Endothelial cell (in vitro differentiated cells): ENCODE measurements at places on chromosomes 5 and 9.

DNA sequence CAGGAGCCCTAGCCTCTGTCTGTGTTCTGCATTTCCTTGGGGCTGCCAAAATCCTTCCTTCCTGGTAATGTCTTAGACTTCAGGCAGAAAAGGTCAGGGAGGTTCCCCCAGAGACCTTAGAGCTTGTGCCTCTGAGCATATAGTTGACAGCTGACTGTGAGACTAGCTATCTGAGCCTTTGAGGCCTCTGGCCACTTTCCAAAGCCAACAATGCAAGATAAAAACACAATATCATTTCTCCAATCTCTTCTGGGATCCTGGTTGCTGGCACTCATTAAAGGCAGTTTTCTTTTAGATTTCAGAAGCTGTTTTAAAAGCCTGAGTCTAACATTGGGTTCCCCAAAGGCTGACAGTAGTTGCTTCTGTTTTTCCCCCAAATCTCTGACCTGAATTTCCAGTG, 13.2 kb upstream of the GLRA1 start:
- no peaks in the 10 kb centered on the region for H3K36me3 ChIP-seq
- no peaks in the 10 kb centered on the region for H3K4me1 ChIP-seq
- H3K27me3 ChIP-seq: no peaks in the 10 kb centered on the region
- no peak overlapping the region for H3K4me3 ChIP-seq

DNA sequence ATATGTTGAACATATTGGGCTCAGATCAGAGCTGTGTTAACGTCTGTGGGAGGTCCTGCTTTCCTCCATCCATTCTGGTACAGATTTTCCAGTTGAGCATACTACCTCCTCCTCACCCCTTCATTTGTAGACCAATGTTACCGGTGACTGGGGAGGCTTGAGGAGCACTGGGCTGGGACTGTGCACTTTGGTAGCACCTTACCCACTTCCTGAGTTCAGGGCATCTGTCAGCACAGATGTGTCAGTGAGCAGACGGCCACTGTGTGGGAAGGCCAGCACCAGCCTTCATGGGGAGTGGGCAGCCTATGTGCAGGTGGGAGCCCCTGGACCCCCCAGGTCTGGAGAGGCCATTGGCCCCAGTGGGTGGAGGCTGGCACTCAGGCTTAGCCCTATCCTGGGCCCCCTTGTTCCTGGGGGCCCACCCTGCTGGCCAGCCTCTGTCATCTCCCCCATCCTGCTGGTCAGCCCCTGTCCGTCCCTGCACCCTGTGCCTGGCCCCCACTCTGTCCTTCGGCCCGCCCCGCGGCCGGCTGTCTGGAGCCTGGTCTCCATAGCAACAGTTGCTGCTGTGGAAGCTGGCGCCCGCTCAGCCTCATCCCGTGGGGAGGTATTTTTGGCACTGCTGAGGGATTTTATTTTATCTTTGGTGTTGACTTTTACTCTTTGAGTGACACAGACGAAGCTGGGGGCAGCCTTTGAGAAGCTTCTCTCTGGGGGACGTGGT, 21.3 kb downstream of the WNK2 start:
- H3K36me3 ChIP-seq: no peaks in the 10 kb centered on the region
- no peak overlapping the region for H3K27ac ChIP-seq
- no peak for DNase-seq
- H3K4me3 ChIP-seq: no peak overlapping the region
- H3K4me1 ChIP-seq: no peaks in the 10 kb centered on the region

GRCh38 chr5:60538955-60539866, 160.8 kb downstream of the DEPDC1B start:
- H3K4me3 ChIP-seq: peak overlapping the region; percentile 31
- no peak for DNase-seq
- H3K27me3 ChIP-seq: peaks cover 2% of the 10 kb centered on the region
- peaks cover 37% of the 10 kb centered on the region for H3K4me1 ChIP-seq
- H3K36me3 ChIP-seq: no peaks in the 10 kb centered on the region

DNA sequence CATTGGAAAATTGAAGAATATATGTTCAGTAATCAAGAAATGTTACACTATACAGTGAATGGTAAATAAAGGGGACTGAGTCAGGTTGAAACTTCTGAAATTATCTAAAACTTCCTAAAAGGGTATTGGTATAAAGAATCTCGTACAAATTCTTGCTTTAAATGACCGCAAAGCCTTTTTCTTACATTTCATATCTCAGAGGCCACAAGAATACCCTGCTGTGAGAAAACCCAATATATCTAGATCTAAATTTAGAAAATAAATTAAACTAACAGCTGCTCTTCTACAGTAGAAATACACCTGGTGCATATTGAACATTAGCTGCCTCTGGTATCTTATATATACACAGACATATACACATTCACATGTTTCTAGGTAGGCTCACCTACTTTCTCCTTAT, 221.7 kb downstream of the PCSK5 start:
- H3K4me1 ChIP-seq: no peaks in the 10 kb centered on the region
- no peak overlapping the region for H3K27ac ChIP-seq
- H3K36me3 ChIP-seq: no peaks in the 10 kb centered on the region
- no peak for DNase-seq

DNA sequence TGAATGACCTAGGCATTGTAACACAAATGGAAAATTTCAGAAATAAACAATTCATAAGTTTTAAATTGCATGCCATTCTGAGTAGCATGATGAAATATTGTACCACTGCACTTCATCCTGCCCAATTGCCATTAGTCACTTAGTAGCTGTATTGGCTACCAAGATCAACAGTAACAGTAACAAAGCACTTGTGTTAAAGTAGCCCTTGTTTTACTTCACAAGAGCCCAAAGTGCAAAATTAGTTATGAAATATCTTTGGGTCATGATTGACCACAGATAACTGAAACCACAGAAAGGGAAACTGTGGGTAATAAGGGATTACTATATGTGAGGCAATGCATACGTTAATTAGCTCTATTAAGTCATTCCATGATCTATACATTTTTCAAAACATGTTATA, 33.3 kb upstream of the RORB start:
- H3K4me3 ChIP-seq: no peak overlapping the region
- no peaks in the 10 kb centered on the region for H3K36me3 ChIP-seq
- no peak for DNase-seq
- no peaks in the 10 kb centered on the region for H3K4me1 ChIP-seq

DNA sequence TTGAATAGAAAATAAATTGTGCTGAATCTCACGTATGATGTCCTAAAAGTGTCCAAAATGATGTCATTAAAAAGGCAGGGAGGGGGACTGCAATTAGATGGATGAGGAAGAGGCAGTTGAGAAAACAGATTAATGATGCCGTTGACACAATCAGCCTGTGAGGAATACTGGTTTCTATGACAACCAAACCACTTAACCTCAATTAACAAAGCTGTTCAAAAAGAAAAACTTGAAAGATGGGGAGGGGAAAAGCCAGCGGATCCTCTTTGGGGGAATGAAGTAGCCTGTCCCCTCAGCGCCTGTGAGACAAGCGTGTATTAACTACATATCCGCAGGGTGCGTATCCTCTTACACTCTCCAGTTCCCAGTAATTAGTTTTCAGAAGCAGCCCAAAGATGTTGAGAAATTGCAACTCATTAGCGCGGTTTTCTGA, 160.7 kb downstream of the TTC39B start:
- H3K27me3 ChIP-seq: no peaks in the 10 kb centered on the region
- H3K4me1 ChIP-seq: no peaks in the 10 kb centered on the region
- DNase-seq: no peak
- no peak overlapping the region for H3K27ac ChIP-seq
- no peak overlapping the region for H3K4me3 ChIP-seq
